Tibial artery (tissue), 4 donors: ENCODE measurements at places on chromosomes 4 and X.

GRCh38 chrX:44569122-44569521 lies 26.5 kb upstream of the FUNDC1 start:
- DNase-seq = no peak

DNA sequence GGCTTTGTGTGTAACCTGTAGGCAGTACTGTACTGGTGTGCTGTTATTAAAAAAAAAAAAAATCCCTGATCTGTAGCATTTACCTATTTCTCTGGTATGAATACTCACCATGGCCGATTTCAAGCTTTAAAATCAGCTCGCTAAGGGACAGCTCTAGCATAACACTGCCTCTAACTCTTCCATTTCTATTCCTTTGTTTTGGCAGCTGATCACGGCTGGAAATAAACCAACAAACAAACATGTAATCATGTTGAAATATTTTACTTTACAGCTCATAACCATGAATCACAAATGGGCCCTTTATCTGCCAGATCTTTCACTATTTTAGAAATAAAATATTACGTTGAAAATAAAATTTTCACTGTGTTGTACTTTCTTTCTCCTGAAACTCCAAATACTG lies 60.5 kb upstream of the IL15 start:
- DNase-seq = no peak

GRCh38 chr4:128107766-128108165 lies 46.7 kb downstream of the LARP1B start:
- DNase-seq = no peak

GRCh38 chr4:147311956-147312355 lies 168.9 kb upstream of the EDNRA start:
- DNase-seq = no peak

DNA sequence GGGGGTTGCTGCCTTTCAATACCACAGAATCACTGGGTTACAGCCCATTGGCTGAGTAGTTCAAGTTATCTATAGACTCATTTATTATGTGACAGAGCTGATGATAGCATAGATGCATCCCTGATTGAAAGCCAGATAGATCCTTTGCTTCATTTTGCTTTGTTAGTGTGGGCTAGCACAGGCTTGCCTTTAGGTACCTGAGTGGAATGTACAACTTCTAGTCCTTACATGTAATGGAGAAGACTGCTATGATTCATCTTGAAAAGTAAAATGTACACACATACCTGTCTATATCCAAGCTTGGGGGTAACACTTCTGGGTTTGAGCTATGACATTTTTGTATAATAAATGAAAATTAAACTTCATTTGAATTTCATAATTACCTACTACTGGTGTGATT lies 226.0 kb upstream of the FTHL17 start:
- DNase-seq = no peak

- no peak for DNase-seq
These were observed 87.3 kb downstream of the SLC2A9 start for GRCh38 chr4:9933956-9934355.

GRCh38 chr4:24657768-24658617 lies 73.6 kb upstream of the DHX15 start:
- DNase-seq = no peak

GRCh38 chrX:17441965-17442364 lies 67.0 kb downstream of the NHS start:
- no peak for DNase-seq

GRCh38 chr4:145860446-145860845 lies 78.2 kb downstream of the ZNF827 start:
- no peak for DNase-seq

- DNase-seq = no peak
These were observed 37.7 kb downstream of the NHS start for GRCh38 chrX:17412692-17413091.

DNA sequence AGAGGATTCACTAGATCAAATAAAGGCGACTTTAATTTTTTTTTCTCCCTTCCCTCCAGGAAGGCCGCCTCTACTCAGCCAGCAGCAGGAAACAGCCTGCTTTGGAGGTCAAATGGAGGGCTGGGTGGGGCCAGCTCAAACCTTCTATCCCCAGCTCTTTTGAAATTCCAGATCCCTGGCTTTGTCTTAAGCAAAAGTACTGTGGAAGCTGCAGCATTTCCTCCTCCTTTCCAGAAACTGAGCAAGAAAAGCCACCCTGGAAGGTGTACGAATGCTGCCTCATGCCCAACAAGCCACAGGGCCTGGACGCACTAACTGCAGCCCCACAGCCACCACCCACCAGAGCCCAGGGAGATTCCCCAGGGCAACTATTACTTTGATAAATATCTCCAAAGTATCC lies 55.1 kb upstream of the ZCCHC13 start:
- no peak for DNase-seq

DNA sequence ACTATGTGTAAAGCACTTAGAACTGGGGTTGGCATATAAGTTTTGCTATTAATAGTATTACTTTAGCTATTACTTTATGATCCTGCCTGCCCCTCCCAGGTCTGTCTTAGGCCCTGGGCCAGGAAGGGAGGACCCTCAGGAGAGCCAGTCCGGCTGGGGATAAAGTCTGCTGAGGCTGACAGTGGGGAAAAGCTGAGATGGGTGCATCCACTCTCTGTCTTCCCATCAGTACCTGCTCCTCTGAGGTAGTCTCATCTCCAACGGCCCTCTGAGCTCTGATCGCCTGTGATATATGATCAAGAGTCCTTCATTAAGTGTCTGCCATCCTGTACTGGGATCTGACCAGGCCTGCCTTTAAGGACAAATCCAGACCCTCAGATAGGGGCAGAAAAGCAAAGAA lies 156.5 kb upstream of the PJA1 start:
- DNase-seq = no peak

- DNase-seq = no peak
These were observed 35.1 kb upstream of the TBL1X start for GRCh38 chrX:9429767-9430166.

DNA sequence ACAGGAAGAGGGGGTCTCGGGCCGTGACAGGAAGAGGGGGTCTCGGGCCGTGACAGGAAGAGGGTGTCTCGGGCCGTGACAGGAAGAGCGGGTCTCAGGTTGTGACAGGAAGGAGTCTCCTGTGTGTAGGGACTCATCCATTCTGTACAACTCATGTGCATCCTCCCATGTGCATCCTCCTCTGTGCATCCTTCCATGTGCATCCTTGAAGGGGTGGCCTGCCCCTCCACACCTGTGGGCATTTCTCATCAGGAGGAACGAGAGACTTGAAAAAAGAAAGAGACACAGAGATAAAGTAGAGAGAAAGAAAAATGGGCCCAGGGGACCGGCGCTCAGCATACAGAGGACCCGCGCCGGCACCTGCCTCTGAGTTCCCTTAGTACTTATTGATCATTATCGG lies 30.2 kb upstream of the PLCXD1 start:
- no peak for DNase-seq

GRCh38 chrX:87272491-87272890 lies 245.1 kb upstream of the KLHL4 start:
- DNase-seq = no peak

- no peak for DNase-seq
These were observed 152.9 kb downstream of the PTTG2 start for GRCh38 chr4:38113132-38113531.

GRCh38 chrX:20244931-20245330 lies 21.8 kb downstream of the RPS6KA3 start:
- no peak for DNase-seq

GRCh38 chr4:56655627-56656345 lies 25.3 kb downstream of the HOPX start:
- no peak for DNase-seq

DNA sequence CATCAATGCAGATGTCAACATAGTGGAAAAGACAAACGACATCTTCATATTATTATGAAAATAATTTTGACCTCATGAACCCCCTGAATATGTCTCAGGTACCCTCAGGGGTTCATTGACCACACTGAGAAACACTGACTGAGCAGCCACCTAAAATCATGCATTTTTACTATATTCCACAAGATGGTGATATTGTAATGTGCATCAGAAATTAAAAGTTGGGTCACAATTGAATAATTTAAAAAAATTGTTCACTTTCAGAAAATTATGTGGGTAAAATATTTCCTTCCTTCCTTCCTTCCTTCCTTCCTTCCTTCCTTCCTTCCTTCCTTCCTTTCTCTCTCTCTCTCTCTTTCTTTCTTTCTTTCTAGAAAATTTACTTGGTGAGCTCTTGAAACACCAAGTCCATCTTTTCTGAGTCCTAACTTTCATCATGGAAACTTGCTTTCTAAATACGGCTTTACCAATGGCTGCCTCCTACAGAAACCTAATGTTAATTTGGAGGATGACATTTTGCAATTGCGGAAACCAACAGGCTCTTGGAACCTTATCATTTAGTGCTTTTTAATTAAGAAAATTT lies 103.6 kb downstream of the RTL3 start:
- no peak for DNase-seq

DNA sequence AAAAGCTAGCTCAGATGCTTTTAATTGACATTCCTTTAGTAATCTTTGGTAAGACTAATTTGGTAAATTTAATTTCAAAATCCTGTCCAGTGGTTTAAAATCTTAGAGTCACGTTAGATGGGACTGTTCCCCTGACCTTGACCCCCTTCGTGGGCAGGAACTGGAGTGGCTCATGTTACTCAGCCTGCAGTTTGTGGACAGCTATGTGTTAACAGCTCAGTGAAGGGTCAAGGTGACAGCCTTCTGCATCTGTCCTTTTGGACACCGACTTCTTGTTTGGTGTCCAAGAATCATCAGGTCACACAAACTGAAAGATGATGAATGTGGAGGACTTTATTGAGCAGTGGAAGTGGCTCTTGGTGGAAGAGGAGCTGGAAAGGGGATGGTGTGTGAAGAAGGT lies 2.9 kb downstream of the ARSF start:
- no peak for DNase-seq

DNA sequence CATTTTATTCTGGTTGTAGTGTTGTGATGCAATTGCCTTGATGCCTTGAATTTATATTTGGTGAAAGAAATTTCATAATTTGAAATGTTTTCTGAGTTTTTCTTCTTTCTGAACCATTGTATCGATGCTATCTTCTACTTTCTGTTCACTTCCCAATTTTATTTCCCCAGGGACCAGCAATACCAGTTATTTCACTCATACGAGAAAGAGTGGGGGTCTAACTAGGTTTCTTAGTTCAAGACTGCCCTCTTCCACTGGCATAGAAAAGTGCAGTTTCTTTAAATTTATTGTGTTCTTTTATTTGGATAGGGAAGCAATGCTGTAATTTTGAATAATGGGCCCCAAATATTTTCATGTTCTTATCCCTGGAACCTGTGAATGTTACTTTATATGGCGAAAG lies 544.0 kb upstream of the ADGRL3 start:
- DNase-seq = no peak

- no peak for DNase-seq
These were observed 60.9 kb downstream of the SPATA18 start for GRCh38 chr4:52111995-52112394.

DNA sequence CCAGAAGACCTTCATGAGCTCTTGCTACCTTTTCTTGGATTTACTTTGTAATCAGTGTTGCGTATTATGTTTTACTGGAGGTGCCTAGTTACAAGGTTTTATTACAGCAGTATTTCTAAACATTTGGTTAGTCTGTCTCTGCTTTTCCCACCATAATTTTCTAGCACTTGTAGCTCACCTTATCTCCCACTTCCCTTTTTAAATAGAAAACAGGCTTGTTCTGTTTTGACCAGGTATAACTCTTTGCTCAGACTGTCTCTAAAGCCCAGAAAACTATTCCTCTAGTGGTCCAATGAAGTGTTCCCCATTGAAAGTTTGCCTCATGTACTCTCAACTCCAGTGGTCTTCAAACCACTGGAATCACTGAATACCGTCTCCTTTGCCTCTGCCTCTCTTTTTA lies 43.9 kb downstream of the AFF1 start:
- DNase-seq = no peak
